ENCODE measurements at places on chromosomes 3 and 15. TPM values are rescaled to one million over a fixed set of nuclear protein-coding genes. Genes with fewer than 3 reads are reported as not detected.

PIERCE2 gene
- total RNA-seq: not detected

TF gene
- 0.08 TPM for total RNA-seq

ARPC4 gene
- total RNA-seq: 253 TPM

LMLN gene
- total RNA-seq: 8.1 TPM

SERINC4 gene
- total RNA-seq: 0.14 TPM

NSMCE3 gene
- 8.7 TPM for total RNA-seq

DNAJB11 gene
- total RNA-seq: 53.9 TPM

PEX5L gene
- total RNA-seq: not detected

SH3BP5 gene
- total RNA-seq: 2.4 TPM

GNB4 gene
- 4.0 TPM for total RNA-seq

MINAR1 gene
- total RNA-seq: 0.33 TPM

GOLGA6B gene
- total RNA-seq: not detected

PRR20G gene
- total RNA-seq: not detected

TNFSF10 gene
- 52.4 TPM for total RNA-seq

OIP5 gene
- 21.6 TPM for total RNA-seq

SLC28A2 gene
- total RNA-seq: not detected

TNFAIP8L3 gene
- 0.60 TPM for total RNA-seq

FBLN2 gene
- 3.1 TPM for total RNA-seq

TTC23 gene
- total RNA-seq: 4.2 TPM

ZDHHC19 gene
- not detected for total RNA-seq

HHATL gene
- not detected for total RNA-seq

MKRN3 gene
- total RNA-seq: 1.4 TPM

SLC12A1 gene
- not detected for total RNA-seq

AHSG gene
- total RNA-seq: not detected

SLC6A11 gene
- not detected for total RNA-seq

TGM4 gene
- total RNA-seq: not detected

TRPM1 gene
- total RNA-seq: not detected

GOLIM4 gene
- 6.5 TPM for total RNA-seq

PLSCR2 gene
- not detected for total RNA-seq

FETUB gene
- not detected for total RNA-seq
